ENCODE measurements at places on chromosomes 1 and 21.

DNA sequence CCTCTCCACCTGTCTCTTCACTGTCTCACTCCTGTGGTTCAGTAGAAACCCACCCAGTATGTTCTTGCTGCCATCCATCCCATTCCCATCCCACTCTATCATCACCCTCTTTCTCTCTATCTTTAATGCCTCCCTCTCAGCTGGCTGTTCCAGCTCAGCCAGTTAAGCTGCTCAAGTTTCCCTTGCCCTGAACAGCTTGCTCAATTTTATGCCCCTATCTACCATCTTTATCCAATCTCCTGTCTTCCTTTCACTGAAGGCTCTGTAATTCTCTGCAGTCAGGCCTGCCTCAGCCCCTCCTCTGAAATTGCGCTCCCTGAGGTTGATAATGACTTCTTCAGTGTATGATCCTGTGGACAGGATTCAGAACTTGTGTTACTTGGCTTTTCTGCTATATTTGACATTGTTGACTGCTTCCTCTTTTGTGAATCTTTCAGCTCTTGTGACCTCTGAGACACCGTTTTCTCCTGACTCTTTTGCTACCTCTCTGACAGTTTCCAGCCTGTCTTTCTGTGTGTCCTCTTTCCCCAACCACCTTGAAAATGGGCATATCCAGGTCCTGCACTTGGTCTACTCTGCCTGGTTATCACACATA lies 13.9 kb upstream of the BCAR3 start:
- DNase-seq = no peak

DNA sequence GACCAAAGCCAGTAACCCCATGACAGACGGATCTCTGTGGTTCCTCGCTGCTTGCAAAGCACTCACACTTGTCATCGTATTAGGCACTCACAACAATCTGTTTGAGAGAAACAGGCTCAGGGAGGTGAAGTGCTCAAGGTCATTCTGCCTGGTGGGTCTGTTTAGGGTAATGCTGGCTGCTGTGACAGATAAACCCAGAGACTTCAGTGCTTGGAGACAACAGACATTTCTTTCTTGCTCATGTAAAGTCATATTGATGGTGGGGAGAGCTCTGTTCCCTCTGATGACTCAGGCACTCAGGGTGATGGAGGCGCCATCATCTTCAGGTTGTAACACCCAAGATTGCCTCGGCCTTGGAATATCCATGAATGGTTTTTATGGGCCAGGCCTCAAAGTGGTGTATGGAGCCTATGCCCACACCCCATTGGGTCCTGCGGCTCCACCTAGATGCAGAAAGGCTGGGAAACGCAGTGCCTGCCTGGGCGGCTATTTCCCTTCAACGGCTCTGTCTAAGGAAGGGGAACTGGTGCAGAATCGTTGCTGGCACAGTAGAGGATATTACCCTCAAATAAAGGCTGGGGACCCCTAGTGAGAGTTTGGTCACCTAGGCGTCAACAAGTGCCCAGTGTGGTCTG lies 71.6 kb upstream of the SELENON start:
- no peak for DNase-seq

GRCh38 chr1:212794561-212795014 lies 2.9 kb downstream of the TATDN3 start:
- no peak for DNase-seq

DNA sequence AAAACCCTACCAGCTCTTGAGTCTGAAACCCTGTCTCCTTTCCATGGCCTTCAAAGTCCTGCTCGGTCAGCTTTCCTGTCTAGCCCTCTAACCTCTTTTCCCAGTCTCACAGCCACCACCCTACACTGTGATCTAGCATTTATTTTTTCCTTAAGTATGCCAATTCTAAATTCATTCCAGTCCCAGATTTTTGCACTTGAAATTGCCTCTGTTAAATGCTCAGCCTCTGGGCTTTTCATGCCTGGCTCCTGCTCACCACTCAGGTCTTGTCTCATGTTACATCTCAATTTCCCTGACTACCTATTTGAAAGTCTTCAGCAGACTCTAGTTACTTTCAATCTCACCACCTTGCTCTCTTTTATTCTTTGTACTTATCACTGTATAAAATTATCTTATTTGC lies 176.2 kb downstream of the ADGRL4 start:
- DNase-seq = no peak

- no peak for DNase-seq
Observed at GRCh38 chr1:55877437-55878232, 662.5 kb upstream of the USP24 start.

DNA sequence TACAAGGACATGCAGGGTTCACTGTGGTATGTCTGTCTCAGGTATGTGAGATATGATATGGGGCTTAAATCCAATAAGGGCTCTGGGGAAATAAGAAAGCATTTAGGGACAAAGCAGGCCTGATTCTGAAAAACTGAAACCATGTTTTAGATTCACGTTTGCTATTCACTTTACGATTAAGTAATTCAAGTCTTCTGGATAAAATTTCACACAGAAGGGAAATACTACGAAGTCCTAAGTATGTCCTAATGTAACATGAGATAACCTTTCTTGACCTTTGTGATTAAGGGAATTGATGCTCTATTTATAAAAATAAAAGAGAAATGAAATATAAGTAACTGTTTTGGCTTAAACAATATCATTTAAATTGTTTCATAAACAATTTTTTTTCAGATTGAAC lies 55.4 kb downstream of the HNRNPR start:
- no peak for DNase-seq

DNA sequence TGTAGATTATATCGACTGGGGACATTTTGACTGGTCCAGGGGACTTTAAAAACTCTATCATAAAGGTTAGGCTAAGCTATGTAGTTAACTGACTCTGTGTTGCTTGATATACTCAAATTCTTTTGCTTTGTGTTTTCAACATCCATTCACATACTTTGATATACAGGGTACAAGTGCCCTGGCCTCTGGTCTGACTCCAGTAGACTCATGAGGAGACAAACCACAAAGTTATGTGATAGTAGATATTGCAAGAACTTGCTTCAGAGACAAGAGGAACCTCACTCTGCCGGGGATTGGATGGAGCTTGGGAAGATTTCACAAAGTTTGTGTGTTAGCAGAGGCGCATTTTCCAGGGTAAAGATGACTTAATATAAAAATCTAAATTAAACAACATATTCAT lies 1.3 kb downstream of the GORAB start:
- no peak for DNase-seq

DNA sequence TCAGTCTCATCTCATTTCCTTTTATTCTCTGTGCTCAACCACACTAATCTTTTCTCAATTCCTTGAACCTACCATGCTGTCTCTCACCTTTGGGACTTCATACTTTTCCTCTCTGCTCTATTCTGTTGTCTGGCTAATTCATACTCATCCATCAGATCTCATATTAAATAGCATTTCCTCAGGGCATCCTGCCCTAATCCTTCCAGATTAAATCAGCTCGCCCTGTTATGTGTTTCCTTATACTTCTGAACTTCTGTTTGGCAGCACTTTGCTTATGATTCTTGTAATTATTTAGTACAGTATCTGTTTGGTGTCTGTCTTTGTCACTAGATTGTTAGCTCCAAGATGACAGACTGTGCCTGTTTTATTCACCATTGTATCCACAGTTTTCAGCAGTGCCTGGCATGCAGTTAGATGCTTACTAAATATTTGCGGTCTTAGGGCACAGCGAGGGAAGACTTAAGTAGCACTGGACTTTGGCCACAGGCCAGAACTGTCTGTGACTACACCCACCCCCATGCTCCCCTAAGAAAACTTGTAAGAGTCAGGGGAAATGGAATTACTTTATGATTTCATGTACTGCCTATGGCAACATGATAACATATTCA lies 9.9 kb upstream of the CAP1 start:
- DNase-seq = no peak

GRCh38 chr1:107782217-107782845 lies 182.6 kb downstream of the VAV3 start:
- DNase-seq = no peak

- no peak for DNase-seq
Observed at GRCh38 chr1:155499953-155500639, 62.5 kb downstream of the ASH1L start.

DNA sequence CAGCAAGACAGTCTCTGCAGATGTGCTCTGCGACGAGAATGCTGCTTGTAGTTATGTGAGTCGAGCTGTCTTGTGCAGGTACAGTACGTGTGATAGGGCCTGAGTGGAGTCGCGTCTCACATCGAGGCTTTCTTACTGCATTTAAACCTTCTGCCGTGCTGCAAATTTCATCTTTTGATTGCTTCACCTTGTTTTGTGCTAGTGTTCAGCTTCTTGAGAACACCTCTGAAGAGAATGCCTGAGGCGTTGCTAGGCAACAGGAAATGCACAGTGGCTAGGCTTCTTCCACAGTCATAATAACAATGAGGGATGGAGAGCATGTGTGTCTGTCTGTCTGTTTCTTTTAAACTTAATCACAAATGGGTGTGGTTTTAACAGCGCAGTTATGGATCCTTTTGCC lies 52.9 kb downstream of the MRPS6 start:
- no peak for DNase-seq

DNA sequence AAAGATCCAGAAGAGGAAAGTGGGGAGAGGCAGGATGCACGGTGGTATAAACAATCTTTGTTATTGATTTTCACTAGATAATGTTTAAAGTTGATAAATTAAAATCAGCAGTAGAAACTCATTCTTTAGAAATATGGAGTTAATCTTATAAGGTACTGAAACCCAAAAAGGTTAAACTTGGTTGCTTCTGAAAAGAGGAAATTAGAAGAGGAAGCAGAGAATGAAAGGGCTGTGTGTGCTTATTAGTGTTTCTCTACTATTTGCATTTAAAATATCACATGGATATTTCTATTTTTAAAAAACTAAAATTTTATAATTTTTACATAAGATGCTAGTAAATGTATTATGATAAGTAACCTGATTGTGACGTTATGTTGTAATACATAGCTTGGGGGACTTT lies 24.4 kb downstream of the C1orf141 start:
- DNase-seq = no peak

- no peak for DNase-seq
Observed at GRCh38 chr1:199054694-199055093, 415.9 kb downstream of the PTPRC start.

GRCh38 chr1:96365076-96365475 lies 356.5 kb upstream of the PTBP2 start:
- DNase-seq = no peak

DNA sequence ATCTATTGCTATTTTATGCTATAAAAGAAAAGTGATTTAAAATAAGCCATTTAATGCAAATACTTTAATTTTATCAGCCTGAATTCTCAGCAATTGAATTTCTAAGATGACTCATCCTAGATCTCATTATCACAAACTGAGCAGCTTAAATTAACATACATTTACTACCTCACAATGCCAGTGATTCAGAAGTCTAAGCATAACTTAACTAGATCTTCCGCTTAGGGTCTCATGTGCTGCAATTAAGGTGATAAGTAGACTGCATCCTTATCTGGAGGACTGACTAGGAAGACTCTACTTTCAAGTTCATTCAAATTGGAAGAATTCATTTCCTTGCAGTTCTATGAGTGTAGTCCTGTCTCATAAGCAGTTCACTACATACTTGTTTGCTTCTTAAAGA lies 286.6 kb downstream of the COL11A1 start:
- DNase-seq = no peak

- no peak for DNase-seq
Observed at GRCh38 chr1:154802982-154803920, 66.8 kb downstream of the KCNN3 start.

- no peak for DNase-seq
Observed at GRCh38 chr21:41761211-41761933, 5.5 kb downstream of the RIPK4 start.

DNA sequence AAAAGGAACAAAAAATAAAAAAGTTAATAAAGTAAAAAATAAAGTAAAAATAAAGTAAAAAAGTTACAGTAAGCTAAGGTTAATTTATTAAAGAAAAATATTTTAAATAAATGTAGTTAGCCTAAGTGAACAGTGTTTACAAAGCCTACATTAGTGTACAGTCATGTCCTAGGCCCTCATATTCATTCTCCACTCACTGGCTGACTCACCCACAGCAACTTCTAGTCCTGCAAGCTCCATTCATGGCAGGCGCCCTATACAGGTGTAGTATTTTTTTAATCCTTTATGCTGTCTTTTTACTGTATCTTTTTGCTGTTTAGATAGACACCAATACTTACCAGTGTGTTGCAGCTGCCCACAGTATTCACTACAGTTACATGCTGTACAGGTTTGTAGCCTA lies 12.4 kb downstream of the ADAR start:
- no peak for DNase-seq

DNA sequence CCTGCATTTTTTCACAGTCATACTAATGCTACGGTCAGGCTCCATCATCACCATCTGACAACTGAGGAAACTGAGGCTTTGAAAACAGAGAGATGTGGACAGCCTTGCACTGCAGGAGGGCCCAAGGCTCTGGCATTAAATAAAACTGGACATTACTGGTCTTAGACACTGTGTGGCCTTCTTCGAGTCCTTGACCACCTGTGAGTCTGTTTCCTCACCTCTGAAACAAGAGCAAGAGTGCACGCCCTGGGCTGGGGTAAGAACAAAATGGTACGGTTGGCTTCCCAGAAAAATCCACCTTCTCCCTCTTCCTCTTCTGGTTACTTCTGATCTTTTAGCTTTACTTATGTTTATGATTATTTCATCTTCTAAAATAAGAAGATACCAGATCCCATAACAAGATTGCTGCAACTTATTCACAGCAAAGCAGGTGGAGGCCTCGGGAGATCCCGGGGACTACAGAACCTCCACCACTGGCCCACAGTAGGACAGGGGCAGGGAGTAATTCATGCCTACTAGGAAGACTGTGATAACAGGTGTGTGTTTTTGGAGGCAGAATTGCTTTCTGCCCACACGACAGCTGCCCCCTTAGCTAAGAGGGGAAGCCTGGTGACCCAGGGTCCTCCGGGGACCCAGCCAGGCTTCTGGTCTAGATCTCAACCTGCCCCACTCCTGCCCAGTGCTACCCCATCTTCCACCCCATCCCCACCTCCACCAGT lies 156.4 kb upstream of the EDN2 start:
- DNase-seq = no peak

DNA sequence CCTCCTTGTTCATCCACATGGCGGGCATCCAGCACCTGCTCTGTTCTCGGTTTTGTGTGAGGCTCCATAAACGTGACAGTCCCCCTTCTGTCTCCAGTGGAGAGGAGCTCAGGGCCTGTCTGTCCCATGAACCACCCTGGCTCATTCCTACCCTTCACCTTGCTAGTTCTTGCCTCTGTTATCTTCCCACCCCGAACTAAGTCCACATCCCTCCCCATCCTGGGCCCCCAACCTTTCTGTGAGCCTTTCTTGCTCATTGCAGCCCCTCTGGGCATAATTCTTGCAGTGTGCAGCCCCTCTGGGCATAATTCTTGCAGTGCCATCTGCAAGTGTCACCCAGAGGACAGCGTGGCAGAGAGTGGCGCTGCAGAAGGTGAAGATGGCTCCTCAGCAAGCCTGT lies 216.7 kb upstream of the TMEM51 start:
- DNase-seq = no peak

DNA sequence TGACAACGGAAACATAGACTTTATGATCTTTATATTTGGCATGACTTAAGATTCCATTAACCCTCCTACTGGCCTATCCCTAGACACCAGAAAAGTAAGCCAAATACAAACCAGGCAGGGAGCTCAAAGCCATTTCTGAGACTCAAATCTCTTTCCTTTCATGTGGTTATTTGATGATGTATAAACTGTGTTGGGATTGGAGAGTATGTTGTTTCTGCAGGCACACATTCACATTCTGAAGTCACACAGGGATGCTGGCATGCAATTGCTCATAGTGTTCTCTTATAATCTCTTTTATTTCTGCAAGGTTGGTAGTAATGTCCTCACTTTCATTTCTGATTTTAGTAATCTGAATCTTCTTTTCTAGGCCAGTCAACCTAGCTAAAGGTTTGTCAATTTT lies 5.8 kb downstream of the ZMYND12 start:
- no peak for DNase-seq

- no peak for DNase-seq
Observed at GRCh38 chr21:46442938-46443337, 15.8 kb upstream of the DIP2A start.

Measured in T-helper 2 cell treated with Interferon-gamma antibody and Interleukin-4, amounts not matched to agents 5 μg/mL and 100 μg/mL, for 36 hours (primary cell).